ENCODE measurements at places on chromosomes 6 and 20. TPM values are rescaled to one million over a fixed set of nuclear protein-coding genes. Genes with fewer than 3 reads are reported as not detected.
A peak's percentile ranks its signal among the peaks of the same experiment; 100 is the strongest.

DNA sequence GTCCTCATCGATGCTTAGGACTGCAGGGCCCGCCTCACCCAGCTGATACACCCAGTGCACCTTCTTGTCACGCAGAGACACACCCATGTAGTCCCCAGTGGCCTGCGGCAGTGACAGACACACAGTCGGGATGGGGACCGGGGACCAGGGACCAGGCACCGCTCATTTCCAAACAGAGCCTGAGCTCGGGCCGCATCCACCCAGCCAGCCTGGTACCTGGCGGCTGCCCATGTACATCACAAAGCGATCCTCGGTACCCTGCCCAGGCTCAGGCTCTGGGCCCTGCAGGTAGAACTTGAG is 11.5 kb downstream of the ADRM1 start:
- peak; percentile 54 for DNase-seq

DNA sequence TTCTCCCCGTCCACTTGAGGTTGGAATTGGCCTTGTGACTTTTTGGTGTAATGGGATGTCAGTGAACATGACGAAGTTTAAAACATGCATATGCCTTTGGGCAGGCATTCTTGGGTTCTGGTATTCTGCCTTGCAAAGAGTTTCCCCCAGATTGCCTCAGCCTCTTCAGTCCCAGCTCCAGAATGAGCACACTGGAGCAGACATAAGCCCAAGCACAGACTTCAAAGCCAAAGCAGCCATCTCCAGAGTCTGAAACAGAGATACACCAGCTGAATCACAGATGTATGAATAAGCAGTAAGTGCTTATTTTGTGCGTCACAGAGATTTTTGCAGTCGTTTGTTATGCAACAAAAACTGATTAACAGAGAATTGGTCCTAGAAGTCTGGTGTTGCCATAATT is 546.0 kb downstream of the FRK start:
- no peak for DNase-seq

- no peak for DNase-seq
Measured at GRCh38 chr6:31687321-31687720, 6.5 kb upstream of the LY6G5C start.

DNA sequence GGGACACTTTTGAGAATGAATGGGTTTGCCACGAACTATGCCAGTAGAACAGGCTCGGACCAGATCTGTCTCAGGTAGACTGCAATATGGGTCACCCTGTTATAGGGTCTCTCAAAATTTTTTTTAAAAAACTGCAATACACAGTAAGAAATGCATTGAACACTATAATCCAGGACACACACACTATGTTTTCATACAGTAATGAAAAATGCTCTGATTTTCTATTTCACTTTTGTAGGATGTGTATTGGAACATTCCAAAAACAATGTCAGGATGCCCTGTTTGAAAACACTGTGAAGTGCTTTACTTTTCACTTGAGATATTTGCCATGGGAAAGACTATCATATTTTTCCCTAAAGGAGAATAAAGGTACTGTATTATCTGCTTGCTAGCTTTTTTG is 25.1 kb downstream of the PARD6B start:
- DNase-seq: no peak

DNA sequence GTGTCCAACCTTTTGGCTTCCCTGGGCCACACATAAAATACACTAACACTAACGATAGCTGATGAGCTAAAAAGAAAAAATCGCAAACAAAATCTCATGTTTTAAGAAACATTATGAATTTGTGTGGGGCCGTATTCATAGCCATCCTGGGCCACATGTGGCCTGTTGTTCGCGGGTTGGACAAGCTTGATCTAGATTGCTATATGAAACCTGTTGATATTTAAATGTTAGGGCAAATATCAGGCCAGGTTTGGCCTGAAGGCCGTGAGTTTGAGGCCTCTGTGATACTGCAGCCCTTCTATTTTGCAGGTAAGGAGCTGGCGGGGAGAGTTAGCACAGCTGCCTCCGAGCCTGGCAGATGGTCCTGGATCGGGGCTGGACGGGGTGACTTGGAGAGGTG is 99.0 kb downstream of the CEBPB start:
- DNase-seq: peak; percentile 20

The PTPRK gene
- total RNA-seq: 30.1 TPM

Measured in Right ventricle myocardium inferior (tissue), 1 donor.